ENCODE measurements at places on chromosomes 12 and 14.

GRCh38 chr12:110233212-110233903 lies 47.7 kb upstream of the ATP2A2 start:
- DNase-seq: no peak

- no peak for DNase-seq
Measured at GRCh38 chr12:122849352-122850047, 14.2 kb downstream of the HIP1R start.

DNA sequence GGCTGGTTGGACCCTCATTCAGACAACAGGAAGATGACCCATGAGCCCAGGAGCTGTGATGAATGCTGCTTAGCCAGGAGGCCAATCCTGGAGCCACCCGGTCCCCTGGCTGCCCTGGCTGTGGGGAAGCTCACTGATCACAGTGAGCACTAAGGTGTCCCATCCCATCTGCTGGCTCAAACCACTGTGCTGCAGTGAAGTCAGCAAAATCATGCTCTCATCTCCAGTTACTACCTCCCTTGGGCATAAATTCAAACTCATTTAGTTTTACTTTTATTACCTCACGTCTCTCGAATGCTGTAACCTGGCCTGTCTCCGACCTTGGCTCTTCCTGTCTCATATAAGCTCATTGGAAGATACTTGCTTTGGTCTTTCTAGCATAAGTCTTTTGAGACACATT lies 112.4 kb downstream of the APAF1 start:
- no peak for DNase-seq

DNA sequence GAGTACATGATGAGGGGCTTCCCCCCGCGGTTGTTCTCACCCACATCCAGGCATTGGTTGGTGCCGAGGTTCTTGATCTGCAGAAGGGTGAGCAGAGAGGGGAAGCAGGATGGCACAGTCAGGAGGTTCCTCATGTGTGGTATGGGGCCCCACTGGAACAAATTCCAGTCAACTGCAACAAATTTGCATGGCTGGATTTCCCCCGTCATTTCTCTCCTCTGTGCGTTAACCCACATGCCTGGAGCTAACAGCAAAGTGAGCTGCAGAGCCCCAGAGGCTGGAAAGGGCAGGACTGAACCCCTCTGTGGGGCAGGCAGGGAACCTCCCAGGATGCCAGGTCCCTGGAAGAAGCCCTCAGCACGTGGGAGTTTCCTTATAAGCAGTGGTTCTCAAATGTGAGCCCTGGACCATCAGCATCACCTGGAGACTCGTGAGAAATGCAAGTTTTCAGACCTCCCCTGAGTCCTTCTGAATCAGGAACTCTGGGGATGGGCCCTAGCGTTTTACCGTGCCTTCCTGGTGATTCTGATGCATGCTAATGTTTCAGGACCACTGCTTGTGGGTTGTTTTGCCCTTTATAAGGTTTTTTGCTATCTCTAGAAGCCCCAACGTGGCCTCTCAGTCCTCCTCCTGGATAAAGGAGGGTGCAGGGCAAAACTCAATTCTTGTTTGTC lies 11.0 kb upstream of the CELA1 start:
- DNase-seq: no peak

DNA sequence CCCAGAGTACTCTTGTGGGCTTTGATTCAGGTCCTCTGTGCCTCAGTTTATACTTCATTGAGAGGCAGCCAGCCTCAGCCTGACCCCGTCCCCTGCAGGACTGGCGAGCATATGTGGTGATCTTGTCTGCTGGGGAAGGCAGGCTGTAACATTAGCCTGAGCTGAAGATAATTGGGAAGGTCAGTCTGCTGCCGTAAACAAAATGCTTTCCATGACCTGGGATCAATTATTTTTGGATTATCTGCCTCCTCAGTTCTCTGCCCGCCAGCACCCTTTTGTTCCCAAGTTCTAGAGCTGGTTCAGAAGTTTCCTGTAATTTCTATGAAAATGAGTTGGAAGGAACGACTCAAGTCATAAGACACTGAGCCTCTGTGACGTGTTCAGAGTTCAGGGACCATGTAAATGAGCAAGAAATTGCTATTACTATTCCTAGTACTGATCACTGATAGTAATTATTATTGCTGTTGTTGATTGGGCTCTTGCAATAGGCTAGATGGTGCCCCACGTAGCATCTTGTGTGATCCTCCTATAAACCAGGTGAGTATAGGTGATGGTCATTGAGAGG lies 4.5 kb downstream of the ORAI1 start:
- DNase-seq: no peak

GRCh38 chr12:14167005-14167628 lies 185.7 kb upstream of the GRIN2B start:
- no peak for DNase-seq

- no peak for DNase-seq
Measured at GRCh38 chr14:89340200-89341181, 76.5 kb downstream of the FOXN3 start.

- DNase-seq: no peak
Measured at GRCh38 chr14:23439107-23439835, 3.8 kb upstream of the MYH7 start.

- DNase-seq: no peak
Measured at GRCh38 chr12:10160617-10161385, 11.1 kb downstream of the OLR1 start.

DNA sequence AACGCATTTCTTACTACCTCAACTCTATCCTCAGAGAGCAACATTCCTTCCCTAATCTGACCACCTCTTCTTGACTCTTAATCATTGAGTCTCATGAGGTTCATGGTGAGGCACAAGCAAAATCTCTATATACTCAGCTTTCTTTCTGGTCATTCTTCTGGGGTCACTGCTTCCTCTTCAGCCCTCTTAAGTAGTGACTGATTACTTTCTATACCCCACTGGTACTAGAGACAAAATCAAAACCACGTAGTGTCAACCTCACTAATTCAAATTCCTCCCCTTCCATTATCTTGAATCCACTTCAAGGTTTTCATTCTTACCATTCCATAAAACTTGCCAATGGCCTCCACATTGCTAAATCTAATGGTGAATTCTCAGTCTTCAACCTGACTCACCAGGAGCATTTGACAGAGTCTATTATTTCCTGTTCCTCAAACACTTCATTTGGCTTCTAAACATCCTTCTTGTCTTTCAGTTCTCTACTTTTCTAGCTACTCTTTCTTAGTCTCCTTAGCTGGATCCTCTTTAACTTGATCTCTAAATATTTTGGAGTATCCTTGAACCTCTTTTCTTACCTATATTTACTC lies 6.8 kb downstream of the WDHD1 start:
- no peak for DNase-seq

DNA sequence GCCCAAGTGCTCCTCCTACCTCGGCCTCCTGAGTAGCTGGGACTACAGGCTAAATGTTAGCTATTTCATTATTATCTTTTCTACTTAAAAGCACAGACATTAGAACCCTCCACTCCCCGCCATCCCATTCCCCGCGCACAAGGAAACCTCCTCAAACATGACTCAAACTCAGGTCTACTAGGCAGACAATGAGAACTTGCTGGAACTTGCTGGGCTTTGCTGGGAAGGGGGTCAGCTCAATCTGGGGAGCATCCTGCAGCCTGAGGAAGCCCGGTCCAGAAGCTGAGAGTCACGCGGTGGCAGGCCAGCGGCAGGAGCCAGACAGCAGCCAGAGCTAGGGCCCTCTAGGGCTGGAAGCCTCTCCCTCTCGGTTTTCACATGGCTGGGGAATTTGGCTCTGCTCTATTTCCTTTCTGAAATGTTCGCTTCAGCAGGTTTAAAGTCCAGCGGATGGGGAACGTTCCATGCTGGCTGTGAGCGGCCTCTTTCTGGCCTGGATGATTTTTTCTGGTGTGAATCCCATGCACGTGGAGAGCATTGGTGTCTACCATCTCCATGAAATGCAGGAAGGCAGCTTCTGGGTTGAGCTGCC lies 68.5 kb downstream of the SLC6A12 start:
- DNase-seq: no peak

GRCh38 chr12:98352835-98353234 lies 162.6 kb upstream of the TMPO start:
- no peak for DNase-seq

- DNase-seq: no peak
Measured at GRCh38 chr14:90567191-90567590, 170.4 kb downstream of the CALM1 start.

DNA sequence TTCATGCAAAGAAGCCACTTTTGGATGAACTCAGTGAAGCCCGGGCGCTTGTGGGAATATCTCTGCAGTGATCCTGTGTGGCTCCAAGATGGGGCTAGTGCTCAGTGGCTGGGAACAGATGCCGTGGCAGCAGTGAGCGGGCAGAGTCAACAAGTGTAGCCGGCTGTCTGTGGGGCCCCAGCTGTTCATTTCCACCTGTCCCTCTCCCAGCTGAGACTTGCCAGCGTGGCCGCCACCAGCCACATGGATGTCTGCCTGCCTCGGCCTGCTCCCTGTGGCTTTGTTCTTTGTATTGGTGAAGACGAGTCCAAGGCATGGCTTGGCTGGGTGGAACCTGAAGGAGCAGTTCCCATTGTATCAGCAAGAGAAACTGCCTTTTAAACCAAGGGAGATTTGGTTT lies 77.3 kb downstream of the NOS1 start:
- DNase-seq: no peak

- no peak for DNase-seq
Measured at GRCh38 chr12:6370576-6370935, 4.8 kb downstream of the SCNN1A start.

GRCh38 chr12:75170640-75171185 lies 38.9 kb downstream of the KCNC2 start:
- no peak for DNase-seq

- peak; percentile 38 for DNase-seq
Measured at GRCh38 chr12:82687021-82688011, 610 bp downstream of the TMTC2 start.

- DNase-seq: no peak
Measured at GRCh38 chr14:106276326-106277267, 750.2 kb downstream of the TMEM121 start.

GRCh38 chr12:54193434-54193833 lies 4.6 kb upstream of the SMUG1 start:
- DNase-seq: no peak

- no peak for DNase-seq
Measured at GRCh38 chr14:101540481-101541462, 20.5 kb upstream of the DIO3 start.

- no peak for DNase-seq
Measured at GRCh38 chr12:109532721-109533486, 40.4 kb downstream of the MMAB start.

- DNase-seq: no peak
Measured at GRCh38 chr14:94940263-94940993, 170.5 kb upstream of the GSC start.

DNA sequence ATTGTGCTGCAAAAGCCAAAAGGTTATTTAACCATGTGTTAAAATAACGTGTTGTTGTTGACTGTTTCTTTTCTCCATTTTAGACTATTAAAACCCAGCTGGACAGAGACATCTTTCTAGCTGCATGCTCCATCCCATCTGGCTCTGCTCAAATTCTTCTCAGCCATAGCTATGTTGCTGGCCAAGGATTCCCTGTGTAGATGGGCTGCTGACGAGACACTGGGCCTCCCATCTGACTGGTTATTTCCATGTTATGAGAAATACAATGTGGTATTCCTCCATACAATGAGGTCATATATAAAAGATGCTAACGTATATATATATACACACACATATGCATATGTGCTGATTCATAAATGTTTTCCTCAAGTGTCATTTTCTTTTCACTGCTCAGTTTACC lies 30.1 kb downstream of the MED13L start:
- no peak for DNase-seq

- no peak for DNase-seq
Measured at GRCh38 chr12:92540782-92541423, 161.9 kb upstream of the PLEKHG7 start.
